ENCODE measurements at places on chromosomes 7 and 10. TPM values are rescaled to one million over a fixed set of nuclear protein-coding genes. Genes with fewer than 3 reads are reported as not detected.

DNA sequence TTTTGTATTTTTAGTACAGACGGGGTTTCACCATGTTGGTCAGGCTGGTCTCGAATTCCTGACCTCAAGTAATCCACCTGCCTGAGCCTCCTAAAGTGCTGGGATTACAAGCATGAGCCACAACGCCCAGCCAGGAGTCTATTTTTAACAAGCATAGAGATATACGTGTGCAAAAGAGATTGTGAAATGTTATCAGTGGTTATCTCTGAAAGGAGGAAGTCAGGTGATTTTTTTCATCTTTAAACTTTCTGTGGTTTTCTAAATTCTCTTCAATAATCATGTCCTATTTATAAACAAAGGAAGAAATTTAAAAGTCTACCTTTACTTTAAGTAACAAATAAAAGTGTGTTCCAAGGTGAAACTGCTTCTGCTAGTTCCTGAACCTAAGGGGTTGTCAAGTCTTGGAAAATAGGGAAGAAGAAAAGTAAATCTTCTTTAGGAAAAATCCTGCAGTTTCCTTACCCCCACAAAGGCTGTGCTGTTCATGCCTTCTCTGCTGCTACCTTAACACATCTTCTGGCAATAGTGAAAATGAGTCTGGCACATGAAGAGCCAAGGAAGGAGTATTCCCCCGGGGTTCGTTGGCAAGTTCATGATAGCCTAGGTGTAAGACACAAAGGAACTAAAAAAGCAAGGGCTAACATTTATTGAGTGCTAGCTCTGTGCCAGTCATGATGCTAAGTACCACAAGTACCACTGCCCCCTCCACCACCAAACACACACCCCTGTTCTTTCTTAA is 51.1 kb downstream of the CYP26A1 start:
- DNase-seq = no peak

GRCh38 chr10:77374189-77374656 is 263.4 kb downstream of the KCNMA1 start:
- no peak for DNase-seq

DNA sequence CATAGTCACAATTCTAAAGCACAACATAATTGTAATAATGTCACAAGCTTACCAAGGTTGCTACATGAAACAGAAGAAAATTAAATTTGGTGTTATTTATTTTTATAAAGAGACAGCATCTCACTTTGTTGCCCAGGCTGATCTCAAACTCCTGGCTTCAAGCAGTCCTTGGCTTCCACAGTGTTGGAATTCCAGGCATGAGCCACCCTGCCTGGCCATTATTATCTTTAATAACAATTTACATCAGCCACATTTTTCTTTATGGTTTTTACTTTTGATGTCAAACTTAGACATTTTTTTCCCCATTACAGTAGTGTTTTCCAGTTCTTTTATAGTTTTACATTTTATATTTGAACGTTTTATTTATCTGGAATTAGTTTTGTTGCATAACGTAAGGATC is 46.7 kb downstream of the BMPR1A start:
- no peak for DNase-seq

- no peak for DNase-seq
These were observed 127.5 kb downstream of the CUBN start for GRCh38 chr10:17001961-17002749.

DNA sequence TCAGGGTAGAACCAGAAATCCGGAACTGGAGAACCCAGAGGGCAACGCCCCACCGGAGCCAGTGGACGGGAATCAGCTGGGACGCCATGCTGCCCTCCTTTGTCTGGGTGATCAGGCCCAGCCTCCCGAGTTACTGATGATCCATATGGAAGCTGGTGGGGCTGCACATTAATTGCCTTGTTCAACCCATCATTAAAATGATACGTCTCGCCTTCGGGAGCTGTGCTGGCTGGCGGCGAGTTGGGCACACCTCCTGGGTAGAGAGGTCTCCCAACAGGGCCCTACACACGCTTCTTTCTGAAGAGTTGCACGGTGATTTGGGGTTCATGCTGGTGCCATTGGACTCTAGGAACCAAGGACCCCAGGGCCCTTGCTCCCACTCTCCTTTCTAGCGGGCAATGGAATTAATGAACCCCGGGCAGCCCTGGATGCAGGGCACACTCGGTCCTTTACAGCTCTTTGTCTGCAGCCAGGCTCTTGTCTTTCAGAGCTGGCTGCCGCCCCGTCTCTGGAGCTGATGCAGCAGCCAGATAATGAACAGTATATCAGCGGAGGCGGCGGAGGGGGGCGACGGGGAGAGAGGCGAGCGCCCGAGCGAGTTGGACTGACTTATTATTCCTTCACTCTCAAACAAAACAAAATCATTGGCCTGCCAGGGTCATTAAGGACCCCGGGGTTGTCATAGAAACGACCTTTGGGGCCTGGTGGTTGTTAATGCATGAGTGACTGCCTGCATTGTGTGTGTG is 412.2 kb upstream of the ZMIZ1 start:
- DNase-seq = no peak

DNA sequence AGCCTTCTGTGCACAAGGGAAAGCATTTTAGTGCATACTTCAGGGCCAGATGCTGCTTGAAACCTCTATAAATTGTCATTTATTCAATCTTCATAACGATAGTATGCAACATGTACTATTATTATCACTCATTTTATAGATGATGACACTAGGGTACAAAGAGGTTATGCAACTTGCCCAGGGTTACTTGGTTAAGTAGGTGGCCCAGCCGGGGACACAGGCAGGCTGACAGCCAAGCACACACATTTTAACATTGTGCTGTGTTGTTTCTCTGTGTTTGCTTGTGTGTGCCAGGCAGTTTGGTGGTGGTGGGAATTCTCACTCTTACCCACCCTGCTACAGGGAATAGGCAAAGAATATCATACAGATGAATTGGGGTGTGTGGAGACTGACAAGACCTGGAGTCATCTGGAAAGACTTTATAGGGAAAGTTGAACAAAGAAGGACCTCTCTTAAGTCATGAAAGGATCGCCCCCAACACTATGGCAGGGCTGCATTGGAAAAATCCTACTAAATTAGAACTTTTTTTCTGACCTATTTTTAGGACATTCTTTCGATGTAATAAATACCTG is 98.9 kb downstream of the MKX start:
- DNase-seq = no peak

Gene AEBP1
- 40.8 TPM for total RNA-seq
